ENCODE measurements at places on chromosomes 12 and 14.

DNA sequence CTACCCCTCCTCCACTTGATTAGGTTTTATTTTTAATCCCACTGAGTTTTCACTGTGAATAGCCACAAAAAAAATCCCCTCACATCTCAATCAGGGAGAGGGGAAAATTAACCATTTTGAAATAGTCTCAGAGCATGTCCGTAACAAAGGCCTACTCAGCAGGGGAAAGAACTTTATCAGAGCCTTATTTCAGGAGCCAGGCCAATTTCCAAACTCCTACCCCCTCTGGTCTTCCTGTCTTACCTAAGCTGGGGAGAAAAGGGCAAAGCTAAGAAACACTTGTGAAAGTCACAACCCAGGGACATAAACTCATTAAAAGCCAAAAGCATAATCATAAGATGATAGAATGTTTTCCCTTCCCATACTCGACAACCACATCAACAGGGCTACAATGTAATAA lies 260.3 kb upstream of the DIO3 start:
- no peak for DNase-seq

- no peak for DNase-seq
Observed at GRCh38 chr12:33480366-33480765, 40.7 kb upstream of the SYT10 start.

DNA sequence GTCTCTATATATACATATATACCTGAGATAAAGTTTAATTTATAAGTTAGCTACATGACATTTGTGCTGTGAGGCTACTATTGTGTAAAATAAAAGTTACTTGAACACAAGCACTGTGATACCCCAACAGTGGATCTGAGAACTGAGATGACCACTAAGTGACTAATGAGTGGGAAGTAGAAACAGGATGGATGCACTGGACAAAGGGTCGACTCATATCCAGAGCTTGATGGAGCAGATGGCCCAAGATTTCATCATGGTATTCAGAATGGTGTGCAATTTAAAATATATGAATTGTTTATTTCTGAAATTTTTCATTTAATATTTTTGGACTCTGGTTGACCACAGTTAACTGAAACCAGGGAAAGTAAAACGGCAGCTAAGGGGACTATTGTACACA lies 908.6 kb upstream of the MDGA2 start:
- DNase-seq: no peak

DNA sequence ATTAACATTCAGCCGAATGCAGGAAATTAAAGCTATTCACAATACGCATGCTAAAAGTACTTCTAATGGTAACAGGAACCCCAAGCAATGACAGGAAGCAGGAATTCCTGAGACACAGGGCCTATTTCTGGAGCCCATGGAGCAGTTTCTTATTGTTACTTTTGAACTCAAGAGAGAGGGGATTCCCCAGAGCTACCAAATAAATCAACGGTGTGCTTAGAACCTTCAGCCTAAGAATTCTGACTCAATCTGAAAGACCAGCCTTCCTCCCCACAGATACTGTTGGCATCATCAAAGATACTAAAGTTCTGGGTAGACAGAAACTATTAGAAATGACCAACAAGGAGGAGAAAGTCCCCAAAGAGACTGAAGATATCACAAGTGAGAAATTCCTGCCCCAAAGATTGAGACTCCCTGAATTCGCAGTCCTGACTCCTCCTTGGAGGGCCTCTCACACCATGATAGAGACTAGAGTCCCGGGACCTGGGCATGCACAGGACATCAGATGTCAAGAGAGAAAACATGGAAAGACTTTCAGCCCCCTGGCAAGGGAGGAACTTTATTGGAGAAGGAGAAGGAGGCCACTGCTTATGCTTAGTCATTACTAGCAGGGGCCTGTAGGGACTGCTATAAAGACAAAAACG lies 32.7 kb downstream of the RTRAF start:
- DNase-seq: no peak

GRCh38 chr12:121963341-121964018 lies 45.1 kb downstream of the CFAP251 start:
- DNase-seq: no peak

DNA sequence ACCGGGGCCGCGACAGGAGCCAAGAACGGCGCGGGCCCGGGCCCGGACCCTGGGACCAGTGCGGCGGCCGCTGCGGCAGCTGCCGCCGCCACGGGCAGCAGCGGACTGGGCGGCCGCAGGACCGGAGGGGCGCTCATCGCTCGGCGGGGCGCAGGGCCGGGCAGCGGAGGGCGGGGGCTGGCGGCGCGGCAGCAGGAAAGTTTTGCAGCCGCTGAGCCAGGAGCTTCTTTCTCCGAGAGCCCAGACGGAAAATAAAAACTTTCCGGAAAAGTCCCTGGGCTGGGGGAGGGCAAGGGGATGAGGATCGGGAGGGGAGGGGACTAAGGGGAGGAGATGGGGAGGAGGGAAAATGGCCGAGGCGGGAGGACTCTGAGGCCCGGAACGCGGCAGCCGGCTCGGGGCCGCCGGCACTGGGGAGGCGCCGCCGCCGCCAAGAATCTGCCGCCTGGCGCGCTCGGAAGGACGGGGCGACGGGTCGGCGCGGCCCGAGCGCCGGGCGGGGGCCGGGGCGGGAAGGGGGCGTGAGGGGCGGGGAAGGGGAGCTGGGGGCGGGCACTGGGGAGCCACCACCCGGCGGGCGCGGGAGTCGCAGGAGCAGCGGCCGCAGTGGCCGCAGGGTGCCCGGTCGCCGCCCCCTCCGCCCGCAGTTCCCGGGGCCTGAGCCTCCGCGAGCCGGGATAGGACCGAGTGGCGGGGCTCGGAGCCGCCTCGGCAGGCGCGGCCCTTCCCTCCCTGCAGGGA lies at the start of gene PRKD1:
PRKD1 (minus strand) TSS at position 472 of the 741 bp plus-strand sequence.
- peak; percentile 49 for DNase-seq

- peak; percentile 79 for DNase-seq
Observed at GRCh38 chr12:123905319-123905925, 67.2 kb downstream of the CCDC92 start.

DNA sequence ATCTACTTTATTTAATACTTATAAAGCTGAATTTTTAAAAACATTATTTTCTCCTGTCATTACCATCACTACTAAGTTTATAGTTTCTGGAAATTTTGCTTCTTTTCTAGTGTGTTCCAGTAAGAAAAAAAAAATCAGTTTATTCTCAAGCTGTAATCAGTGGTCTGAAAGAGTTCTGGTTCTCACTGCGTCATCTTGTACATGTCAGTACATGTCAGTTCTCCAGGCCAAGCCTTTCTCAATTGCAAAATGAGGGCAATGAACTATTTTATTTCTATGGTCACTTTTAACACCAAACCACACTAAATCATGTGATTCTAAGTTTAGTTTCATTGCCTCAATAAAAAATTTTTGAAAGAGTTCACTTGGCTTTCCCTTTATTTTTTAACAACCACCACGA lies 468.9 kb upstream of the LRFN5 start:
- DNase-seq: no peak

Measured in activated CD8-positive, alpha-beta memory T cell treated with anti-CD3 and anti-CD28 coated beads, Interleukin-2, amount 50 U/mL, for 48 hours (primary cell).